ENCODE measurements at places on chromosomes 13 and 19.

- no peak for DNase-seq
These were observed 24.6 kb downstream of the DCT start for GRCh38 chr13:94454906-94455305.

DNA sequence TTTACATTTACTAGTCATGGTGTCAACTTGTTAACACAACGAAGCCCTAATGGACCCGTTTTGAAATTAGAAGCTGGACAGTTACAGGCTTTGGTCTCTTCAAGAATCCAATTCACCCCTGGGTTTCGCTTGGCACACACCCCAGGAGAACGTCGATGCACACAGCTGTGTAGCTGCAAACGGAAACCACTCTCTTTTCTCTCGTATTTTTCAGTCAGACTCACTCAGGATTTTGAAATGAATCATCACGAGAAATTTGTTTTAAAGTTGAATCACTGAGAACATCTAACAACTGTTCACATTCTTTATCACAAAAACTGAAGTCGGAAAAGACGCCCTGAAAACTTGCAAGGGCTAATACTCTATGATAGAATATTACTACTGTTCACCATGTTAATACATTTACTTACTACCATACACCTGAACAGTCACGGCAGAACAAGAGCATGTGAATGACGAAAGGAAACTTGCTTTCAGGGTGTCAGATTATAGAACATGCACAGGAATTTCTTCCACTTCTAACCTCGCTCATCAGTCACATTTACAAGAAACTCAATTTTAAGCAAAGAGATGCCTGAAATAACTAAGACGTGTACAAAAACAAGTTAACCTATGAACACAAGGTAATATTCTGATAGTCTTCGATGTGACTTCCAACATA is 4.7 kb downstream of the PNMA8A start:
- DNase-seq, result no peak

DNA sequence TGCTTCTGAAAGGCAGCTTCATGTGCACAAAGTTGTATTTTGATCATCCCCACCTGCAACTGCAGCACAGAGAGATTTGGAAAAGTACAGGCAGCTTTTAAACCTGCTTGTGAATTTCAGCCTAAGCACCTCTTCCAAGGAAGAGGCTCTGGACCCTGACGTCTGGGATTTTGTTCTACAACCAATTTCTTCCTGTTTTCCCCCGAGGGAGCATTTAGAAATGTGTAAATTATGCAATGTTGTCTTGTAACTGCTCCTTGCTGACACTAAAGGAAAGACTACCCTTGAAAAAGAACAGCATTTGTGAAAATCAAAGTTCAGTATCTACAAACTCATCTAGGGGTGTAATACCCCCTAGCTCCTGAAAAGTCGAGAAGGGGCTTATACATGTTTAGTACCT is 15.4 kb downstream of the MED26 start:
- DNase-seq, result no peak

GRCh38 chr13:79880818-79881217 is 399.9 kb downstream of the NDFIP2 start:
- DNase-seq, result peak; percentile 31

GRCh38 chr19:54207983-54208783 is 7.5 kb downstream of the RPS9 start:
- no peak for DNase-seq

DNA sequence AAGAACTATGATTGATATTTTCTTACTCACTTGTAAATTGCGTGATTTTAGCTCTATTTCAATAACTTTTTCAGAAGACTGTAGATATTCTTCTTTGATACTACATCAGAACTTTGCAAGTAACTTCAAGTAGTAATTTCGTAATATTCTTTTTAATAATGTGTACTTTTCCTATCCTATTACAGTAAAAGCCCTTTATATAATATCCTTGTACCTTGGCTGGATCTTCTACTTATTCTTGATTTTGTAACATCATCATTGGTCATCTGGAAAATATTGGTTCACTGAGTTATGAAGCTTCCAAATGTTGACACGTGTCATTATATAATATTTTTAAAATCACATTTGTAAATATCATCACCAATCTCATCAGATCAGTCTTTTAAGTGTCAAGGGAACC is 32.4 kb downstream of the POLR1D start:
- DNase-seq, result no peak

GRCh38 chr13:19618977-19619376 is 14.5 kb upstream of the MPHOSPH8 start:
- no peak for DNase-seq

DNA sequence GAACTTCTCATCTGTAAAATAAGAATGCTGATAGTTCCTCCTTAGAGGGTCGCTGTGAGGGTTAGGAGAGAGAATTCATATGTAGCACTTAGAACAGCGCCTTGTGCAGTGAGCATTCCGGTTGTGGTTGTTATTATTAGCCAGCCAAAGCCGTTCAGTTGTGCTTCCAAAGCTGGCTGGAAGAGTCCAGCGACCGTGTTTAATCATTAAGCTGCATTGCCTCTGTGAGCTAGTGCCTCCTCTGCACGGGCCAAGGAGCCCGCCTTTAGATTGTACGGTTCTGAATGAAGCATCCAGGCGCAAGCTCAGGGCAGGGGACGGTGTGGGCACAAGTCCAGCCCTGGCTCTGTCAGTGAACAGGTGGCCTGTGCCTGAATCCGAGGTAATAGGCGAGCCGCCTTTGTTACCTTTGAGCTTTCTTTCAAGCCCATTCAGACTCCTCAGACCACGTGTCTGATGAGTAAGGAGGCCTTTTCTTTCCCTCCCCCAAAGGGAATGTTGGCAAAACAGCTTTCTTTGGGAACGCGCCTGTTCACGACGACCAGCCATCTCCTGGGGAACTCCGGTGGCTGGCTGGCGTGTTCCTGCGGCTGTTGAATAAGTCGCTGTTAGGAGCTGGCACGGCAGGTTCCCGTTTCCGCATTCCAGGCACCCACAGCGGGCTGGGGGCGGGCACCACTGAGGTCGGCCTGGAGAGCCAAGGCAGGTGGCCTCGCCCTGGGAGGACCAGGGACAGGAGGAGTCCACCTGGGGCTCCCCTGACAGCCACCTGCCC is 25.1 kb downstream of the SIPA1L3 start:
- DNase-seq, result peak; percentile 92

GRCh38 chr13:32538143-32538620 is 413 bp downstream of the N4BP2L2 start:
- DNase-seq, result peak; percentile 41

DNA sequence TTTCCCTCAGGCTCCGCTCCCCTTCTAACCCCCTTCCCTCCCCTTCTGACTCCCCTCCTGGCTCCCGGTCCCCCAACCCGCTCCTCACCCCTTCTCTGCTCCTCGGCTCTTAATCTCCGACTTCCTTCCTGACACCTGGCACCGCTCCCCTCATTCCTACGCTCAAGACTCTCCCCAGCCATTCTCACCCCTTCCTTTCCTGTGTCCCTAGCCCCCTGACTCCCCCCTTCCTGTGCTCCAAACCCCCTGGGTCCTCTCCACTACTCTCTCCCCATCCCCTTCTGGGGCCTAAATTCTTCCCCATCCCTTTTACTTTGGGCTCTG is 658 bp downstream of the CLPP start:
- DNase-seq, result no peak

GRCh38 chr13:77506874-77507273 is 28.6 kb upstream of the SCEL start:
- DNase-seq, result no peak

- DNase-seq, result no peak
These were observed 23.9 kb upstream of the LPAR6 start for GRCh38 chr13:48436661-48437288.

DNA sequence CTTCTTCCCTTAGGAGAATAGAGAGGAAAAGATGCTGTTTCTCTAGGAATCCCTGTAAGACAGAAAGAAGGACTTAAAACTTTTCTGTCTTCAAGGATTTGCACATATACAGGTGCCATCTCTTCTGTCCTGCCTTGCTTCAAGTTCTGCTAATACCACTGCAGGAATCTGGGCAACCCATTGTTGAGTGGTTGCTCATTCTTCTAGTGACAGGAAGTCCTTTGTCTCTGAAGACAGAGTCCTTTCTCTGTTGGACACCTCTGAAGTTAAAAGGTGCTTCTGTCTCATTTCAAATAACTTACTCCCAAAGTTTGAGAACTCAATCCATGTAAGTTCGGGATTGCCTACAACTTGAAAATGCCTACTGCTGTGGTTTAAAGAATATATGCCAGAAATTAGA is 114.4 kb upstream of the TMTC4 start:
- DNase-seq, result no peak

GRCh38 chr13:33678084-33678483 is 139.9 kb upstream of the RFC3 start:
- DNase-seq, result no peak

GRCh38 chr13:25915840-25916518 is 135.8 kb downstream of the SHISA2 start:
- DNase-seq, result no peak

DNA sequence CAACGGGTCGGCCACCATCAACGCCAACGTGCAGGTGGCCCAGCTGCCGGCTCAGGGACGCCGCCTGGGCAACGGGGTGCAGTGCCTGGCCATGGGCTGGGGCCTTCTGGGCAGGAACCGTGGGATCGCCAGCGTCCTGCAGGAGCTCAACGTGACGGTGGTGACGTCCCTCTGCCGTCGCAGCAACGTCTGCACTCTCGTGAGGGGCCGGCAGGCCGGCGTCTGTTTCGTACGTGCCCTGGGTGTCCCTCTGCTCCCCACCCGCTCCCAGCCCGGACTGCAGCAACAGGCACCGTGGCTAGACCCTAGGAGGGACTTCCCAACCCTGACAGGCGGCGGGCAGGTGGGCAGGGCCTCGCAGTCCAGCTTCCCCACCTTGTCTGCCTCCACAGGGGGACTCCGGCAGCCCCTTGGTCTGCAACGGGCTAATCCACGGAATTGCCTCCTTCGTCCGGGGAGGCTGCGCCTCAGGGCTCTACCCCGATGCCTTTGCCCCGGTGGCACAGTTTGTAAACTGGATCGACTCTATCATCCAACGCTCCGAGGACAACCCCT is 3.5 kb downstream of the ELANE start:
- DNase-seq, result no peak

DNA sequence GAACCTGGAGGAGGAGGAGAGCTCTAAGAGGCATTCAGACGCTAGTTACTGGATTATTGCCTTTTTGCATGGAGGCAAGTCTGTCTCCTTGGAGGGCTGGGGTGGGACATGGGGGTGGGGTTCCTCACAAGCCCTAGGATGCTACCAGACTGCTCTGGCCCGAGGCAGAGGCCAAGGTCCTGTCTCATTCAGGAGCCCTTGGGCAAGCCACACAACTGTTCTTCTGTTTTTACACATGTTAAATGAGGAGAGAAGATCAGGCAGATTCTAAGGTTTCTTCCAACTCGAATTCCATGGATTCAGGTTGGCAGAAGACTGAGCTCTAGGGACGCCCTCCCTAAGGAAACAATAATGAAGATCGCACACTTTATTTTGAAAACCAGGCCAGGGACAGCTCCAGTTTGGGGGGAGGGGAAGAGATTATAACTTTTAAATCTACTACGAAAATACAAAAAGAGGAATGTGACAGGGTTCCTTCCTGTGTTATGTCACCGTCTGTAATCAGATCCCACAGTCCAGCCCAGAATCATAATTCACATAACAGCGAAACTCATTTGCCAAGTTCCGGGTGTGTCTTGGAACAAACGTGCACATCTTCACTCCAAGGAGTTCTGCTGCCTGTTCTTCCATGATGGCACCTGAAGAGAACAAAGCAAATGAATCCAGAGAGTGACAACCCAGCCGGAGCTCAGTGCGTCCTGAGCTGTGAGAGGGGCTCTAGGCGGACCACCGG is 25.2 kb downstream of the IL17D start:
- DNase-seq, result no peak
